ENCODE measurements at places on chromosomes 1 and 21.

DNA sequence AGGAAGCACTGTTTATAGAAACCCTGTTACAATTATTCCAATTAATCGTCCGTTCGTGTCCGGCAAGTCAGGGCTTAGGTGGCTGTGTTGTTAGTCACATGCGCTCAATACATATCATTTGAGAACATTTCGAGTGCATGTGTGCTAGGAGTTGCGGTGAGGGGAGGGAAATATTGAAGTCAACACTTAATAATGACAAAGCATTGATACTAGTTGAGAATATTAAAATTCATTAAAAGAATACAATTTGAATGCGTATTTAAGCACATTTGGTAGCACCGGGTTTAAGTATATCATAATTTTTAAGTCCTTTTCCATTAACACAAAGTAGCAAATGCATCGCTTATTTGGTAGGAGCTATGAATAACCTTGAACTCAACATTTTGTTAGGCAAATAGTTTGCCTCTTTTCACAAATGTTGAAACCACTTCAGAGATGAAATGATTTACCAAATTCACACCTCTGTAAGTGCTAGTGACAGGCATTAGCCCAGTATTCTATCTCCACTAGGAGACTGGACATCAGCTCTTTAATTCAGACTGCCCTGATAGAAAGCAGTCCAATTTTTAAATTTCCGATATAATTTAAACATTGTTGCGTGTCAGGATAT is 1.1 kb upstream of the SERBP1 start:
- DNase-seq = no peak

GRCh38 chr1:104593413-104594187 is 843.9 kb downstream of the AMY1C start:
- DNase-seq = no peak

GRCh38 chr1:110555807-110556470 is 37.0 kb upstream of the KCNA10 start:
- DNase-seq = no peak

- DNase-seq = no peak
Observed at GRCh38 chr1:50878434-50878833, 81.6 kb downstream of the FAF1 start.

- no peak for DNase-seq
Observed at GRCh38 chr21:46005481-46005881, 23.9 kb downstream of the COL6A1 start.

DNA sequence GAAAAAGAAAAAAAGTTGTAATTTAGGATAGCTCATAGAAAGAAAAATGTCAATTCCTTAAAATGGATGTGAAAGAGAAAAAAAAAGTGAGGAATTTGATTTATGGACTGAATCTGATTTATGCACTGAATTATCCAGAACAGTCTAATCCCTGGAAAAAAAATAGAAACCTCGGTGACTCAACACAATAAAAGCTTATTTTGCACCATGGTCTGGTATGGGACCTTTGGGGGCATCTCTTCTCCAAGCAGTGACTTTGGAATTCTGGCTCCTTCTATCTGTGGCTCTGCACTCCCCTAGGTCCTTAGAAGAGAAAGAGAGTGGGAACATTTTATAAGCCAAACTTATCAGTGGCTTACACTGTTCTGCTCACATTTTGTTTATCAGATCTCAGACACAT is 471.7 kb upstream of the B3GALT2 start:
- no peak for DNase-seq

GRCh38 chr1:233561708-233562426 is 52.0 kb upstream of the KCNK1 start:
- no peak for DNase-seq

- no peak for DNase-seq
Observed at GRCh38 chr1:32626176-32626575, 24.2 kb downstream of the ZBTB8OS start.

All from activated naive CD4-positive, alpha-beta T cell (primary cell).